ENCODE measurements at places on chromosomes 1 and 21. TPM values are rescaled to one million over a fixed set of nuclear protein-coding genes. Genes with fewer than 3 reads are reported as not detected.

- H3K36me3 ChIP-seq = no peaks in the 10 kb centered on the region
- H3K4me3 ChIP-seq = no peak overlapping the region
- no peaks in the 10 kb centered on the region for H3K4me1 ChIP-seq
- no peak for DNase-seq
- H3K27me3 ChIP-seq = no peaks in the 10 kb centered on the region
- no peak overlapping the region for H3K27ac ChIP-seq
These were observed 11.7 kb upstream of the B3GALNT2 start for GRCh38 chr1:235515844-235516512.

DNA sequence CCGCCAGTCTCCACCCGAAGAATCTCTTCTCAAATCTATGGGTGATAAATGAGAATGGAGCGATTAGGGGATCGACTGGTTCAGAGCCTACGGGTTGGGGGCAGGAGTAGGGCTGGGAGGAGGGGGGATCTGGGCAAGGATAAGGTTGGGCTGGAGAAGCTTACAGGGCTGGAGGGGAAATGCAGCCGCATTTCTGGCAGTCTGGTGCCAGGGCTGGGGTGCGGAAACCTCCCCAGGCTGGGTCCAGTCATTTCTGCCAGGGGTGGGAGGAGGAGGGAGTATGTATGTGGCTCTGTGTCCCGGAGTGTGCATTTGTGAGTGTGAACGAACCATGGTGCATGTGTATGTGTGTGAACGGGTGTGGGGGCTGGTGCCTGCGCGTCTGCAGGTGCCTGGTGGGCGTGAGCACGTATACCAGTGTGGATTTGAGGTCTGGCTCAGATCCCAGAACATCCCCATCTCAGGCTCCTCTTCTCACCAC, 10.2 kb downstream of the C1orf216 start:
- H3K27me3 ChIP-seq = no peaks in the 10 kb centered on the region
- no peaks in the 10 kb centered on the region for H3K36me3 ChIP-seq
- no peak for DNase-seq

FHAD1 gene
- total RNA-seq = not detected

MATN1 gene
- 0.49 TPM for total RNA-seq

DNA sequence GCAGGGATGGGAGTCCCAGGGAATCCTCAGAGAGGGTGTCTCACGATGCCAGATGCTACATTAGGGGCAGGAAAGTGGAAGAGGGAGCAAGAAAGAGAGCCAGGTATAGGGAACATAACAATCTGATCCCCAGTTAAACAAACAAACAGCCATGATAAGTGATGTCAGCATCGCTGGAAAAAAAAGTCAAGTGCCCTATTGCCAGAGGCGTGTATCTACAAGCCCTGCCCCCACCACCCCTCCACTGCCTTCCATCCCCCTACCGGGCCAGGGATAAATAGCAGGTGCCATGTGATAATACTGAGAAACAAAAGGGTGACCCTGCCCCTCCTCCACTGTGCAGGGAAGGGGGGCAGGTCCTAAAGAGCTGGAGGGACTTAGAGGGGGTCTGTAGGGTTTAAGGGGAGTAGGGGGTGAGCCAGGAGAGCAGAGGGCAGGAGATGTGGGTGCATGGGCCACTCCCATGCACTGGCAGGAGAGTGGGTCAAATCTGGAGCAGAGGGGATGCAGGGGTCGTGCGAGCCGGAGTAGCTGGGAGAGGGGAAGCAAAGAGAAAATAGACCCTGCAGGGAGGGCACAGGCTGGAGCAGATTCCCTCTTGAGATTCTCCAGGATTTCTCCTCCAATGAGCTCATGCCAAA, 3.4 kb downstream of the SLC26A9 start:
- H3K27me3 ChIP-seq = no peaks in the 10 kb centered on the region
- H3K4me3 ChIP-seq = no peak overlapping the region
- H3K4me1 ChIP-seq = no peaks in the 10 kb centered on the region
- H3K27ac ChIP-seq = no peak overlapping the region
- no peaks in the 10 kb centered on the region for H3K36me3 ChIP-seq

DNA sequence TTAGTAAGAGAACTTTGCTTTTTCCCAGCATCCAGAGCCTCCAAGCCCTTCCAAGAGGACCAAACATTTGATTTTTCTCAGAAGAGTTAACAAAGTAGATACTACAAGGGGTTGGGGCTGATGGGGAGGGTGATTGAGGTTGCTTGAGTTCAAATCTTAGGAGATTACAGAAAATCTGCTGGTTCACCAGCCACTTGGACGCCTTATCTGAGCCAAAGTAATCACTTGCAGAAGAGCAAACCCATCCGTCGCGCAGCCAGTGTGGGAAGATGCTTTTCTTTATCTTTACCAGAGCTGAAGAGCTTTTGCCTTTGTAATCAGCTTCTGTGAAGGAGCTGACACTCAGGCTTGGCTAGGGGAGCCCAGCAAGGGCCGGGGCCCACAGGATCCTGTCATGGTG, 91.9 kb upstream of the CTTNBP2NL start:
- H3K4me1 ChIP-seq = no peaks in the 10 kb centered on the region
- H3K27me3 ChIP-seq = no peaks in the 10 kb centered on the region
- H3K27ac ChIP-seq = no peak overlapping the region
- DNase-seq = no peak

GART gene
- total RNA-seq = 47.6 TPM

- DNase-seq = no peak
- no peak overlapping the region for H3K4me3 ChIP-seq
- no peaks in the 10 kb centered on the region for H3K27me3 ChIP-seq
- peaks cover 35% of the 10 kb centered on the region for H3K4me1 ChIP-seq
- no peak overlapping the region for H3K27ac ChIP-seq
- no peaks in the 10 kb centered on the region for H3K36me3 ChIP-seq
These were observed 132.6 kb downstream of the MRPS6 start for GRCh38 chr21:34205811-34206571.

DNA sequence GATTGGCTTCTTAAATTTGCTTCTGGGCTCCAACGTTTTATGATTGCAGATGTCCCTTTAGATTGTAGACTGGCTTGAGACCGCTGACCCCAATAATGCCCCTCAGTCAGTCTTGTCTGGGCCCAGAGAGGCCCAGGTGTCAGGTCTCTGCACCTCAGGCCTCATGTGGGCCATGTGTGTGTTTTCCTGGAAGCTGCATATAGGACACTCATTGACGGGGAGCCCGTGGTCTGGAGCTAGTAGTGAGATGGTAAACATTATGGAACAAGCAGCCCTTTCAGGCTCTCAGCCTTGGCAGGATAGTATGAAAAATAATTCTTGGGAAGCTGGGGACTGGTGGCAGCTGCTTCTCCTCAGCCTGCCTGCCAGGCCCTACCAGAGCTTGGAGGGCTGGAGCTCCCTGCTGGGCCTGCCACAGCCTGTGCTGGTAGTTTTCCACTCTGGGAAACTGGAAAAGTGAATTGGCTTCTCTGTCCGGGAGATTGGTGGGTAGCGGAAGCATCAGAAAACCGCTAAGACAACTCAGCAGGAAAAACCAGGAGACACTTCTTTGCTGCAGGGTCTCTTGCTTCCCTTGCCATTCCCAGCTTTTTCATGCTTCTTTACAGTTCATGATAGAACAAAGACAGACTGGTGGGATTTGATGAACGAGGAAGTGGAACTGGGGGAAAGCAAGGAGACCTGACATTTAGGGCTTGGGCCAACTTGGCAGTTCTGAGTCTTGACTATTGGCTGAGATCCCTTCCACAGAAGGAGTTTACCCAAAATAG, 57.8 kb upstream of the HSD17B7 start:
- DNase-seq = no peak
- H3K27ac ChIP-seq = peak overlapping the region; percentile 78
- no peaks in the 10 kb centered on the region for H3K27me3 ChIP-seq
- peaks cover 39% of the 10 kb centered on the region for H3K4me1 ChIP-seq
- H3K4me3 ChIP-seq = no peak overlapping the region

DNA sequence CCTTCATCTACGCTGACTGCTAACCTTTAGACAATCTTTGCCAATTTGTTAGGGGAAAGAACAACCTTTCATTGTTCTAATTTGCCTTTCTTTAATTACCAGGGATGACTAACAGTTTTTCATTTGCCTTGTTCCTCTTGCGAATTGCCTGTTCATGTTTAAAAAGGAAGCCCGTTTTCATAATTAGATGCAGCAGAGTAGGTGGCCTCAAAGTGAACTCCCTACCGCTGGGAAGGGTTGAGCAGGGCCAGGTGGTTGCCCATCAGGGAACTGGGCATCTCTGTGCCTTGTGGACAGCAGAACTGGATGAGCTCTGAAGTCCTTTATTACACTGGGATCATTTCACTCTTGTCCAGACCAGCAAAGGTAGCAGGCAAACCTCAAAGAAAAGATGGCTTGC, 59.0 kb downstream of the HIVEP3 start:
- no peaks in the 10 kb centered on the region for H3K36me3 ChIP-seq
- no peak for DNase-seq
- H3K4me1 ChIP-seq = peaks cover 18% of the 10 kb centered on the region
- H3K4me3 ChIP-seq = no peak overlapping the region
- H3K27ac ChIP-seq = no peak overlapping the region

GRCh38 chr1:43836267-43836951, 97.2 kb upstream of the ARTN start:
- H3K4me1 ChIP-seq = peaks cover 21% of the 10 kb centered on the region
- H3K4me3 ChIP-seq = no peak overlapping the region
- no peaks in the 10 kb centered on the region for H3K36me3 ChIP-seq
- H3K27me3 ChIP-seq = no peaks in the 10 kb centered on the region

DNA sequence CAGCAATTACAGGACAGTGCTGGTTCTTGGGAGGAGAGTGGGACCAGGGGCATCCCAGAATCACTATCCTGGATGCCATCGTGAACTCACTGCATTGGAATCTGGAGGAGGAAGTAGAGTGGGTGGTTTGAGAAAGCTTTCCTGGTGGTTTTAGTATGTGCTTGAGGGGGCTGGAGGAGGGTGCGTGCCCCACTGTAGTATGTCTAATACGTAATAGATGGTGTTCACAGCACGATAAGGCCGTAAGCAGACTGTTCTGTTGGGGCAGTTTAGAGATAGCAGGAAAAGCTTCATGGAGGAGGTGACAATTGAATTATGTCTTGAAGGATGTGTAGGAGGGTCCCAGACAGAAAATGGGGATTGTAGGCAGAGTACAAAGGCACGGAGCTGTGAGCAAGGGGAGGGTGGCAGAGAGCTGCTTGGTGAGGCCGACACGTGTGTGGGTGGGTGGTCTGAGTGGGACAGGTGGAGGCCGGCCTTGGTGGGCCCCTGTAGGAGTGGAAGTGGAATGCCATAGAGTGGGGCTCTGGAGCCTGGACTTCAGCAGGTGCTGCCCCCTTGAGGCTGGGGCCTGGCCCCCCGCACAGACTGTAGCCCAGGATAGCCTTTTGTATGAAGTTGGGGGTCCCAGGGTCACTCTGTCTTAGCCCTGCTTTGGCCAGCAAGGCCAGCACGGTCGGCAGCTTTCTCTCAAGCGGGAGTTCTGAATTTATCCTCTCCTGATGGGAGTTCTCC, 37.0 kb downstream of the IL6R start:
- peaks cover 42% of the 10 kb centered on the region for H3K4me1 ChIP-seq
- DNase-seq = no peak
- H3K4me3 ChIP-seq = no peak overlapping the region
- no peaks in the 10 kb centered on the region for H3K27me3 ChIP-seq
- peak overlapping the region; percentile 24 for H3K27ac ChIP-seq

SIK1 gene
- total RNA-seq = 93.5 TPM

DNA sequence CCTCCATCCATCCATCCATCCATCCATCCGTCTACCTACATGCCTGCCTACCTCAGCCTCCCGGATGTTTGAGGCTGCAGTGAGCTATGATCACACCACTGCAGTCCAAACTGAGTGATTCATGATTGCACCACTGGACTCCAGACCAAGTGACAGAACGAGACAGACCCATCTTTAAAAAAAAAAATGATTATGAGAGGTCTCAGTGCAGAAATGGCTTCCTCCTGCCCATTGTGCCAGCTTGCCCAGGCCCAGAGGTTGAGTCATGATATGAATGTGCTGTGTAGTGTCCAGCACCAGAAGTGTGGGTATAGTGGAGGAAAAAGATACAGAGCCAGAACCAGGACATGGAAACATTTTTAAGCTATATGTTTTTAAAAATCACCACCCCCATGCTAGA, 149.9 kb downstream of the KIF26B start:
- no peaks in the 10 kb centered on the region for H3K36me3 ChIP-seq
- no peak for DNase-seq
- no peak overlapping the region for H3K27ac ChIP-seq

SUCO gene
- total RNA-seq = 38.3 TPM

GRCh38 chr1:221430152-221430960, 311.5 kb downstream of the DUSP10 start:
- no peak overlapping the region for H3K27ac ChIP-seq
- no peaks in the 10 kb centered on the region for H3K27me3 ChIP-seq
- H3K4me3 ChIP-seq = no peak overlapping the region
- H3K4me1 ChIP-seq = no peaks in the 10 kb centered on the region
- no peak for DNase-seq

GRCh38 chr21:36747815-36748383, 49.0 kb downstream of the SIM2 start:
- no peak for DNase-seq
- H3K27ac ChIP-seq = no peak overlapping the region
- H3K4me3 ChIP-seq = peak overlapping the region; percentile 31
- H3K36me3 ChIP-seq = no peaks in the 10 kb centered on the region

DNA sequence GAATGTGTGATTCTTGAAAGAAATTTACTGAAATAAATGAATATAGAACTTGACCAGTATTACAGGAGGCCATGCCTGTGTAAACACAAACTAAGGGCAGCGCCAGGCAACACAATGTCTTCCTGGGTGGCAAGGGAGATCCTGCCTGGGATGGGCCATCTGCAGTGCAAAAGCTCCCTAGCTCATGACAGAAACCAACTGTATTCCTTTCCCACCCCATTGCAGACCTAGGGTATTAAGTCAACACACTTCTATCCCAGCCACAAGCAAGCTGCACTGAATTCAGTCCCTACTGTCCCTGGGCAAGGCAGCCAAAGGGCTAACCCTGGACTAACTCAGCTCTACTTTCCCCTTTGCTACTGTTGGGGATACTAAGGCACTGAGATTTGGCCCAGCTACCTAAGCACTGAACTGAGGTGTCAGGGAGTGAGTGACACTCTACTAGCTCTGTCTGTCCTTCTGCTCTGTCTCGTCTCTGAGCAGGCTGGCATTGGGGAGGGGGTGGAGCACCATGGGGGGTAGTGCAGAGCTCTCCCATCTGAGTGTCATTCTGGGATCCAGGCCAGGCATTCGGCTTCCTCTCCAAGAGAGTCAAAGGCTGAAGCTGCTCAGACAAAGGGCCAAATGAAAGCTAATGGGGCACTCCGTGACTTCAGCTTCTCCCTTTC, 2.5 kb downstream of the INKA2 start:
- H3K4me3 ChIP-seq = no peak overlapping the region
- H3K27ac ChIP-seq = peak overlapping the region; percentile 45
- no peaks in the 10 kb centered on the region for H3K36me3 ChIP-seq

- H3K27ac ChIP-seq = no peak overlapping the region
- peaks cover 32% of the 10 kb centered on the region for H3K36me3 ChIP-seq
- no peaks in the 10 kb centered on the region for H3K4me1 ChIP-seq
- DNase-seq = no peak
These were observed 1.8 kb downstream of the NPPA start for GRCh38 chr1:11845641-11846335.

GRCh38 chr1:149915429-149916192, 2.0 kb downstream of the SV2A start:
- H3K36me3 ChIP-seq = no peaks in the 10 kb centered on the region
- DNase-seq = no peak
- H3K27ac ChIP-seq = no peak overlapping the region
- no peaks in the 10 kb centered on the region for H3K27me3 ChIP-seq
- peaks cover 27% of the 10 kb centered on the region for H3K4me1 ChIP-seq

GSTM5 gene
- 21.1 TPM for total RNA-seq

- peak overlapping the region; percentile 74 for H3K27ac ChIP-seq
- peak overlapping the region; percentile 71 for H3K4me3 ChIP-seq
- H3K4me1 ChIP-seq = peaks cover 30% of the 10 kb centered on the region
- H3K36me3 ChIP-seq = no peaks in the 10 kb centered on the region
- H3K27me3 ChIP-seq = no peaks in the 10 kb centered on the region
These were observed 51.8 kb upstream of the H6PD start for GRCh38 chr1:9182784-9183257.

All from vagina (tissue), 2 donors.